ENCODE measurements at places on chromosomes 12 and 14.

DNA sequence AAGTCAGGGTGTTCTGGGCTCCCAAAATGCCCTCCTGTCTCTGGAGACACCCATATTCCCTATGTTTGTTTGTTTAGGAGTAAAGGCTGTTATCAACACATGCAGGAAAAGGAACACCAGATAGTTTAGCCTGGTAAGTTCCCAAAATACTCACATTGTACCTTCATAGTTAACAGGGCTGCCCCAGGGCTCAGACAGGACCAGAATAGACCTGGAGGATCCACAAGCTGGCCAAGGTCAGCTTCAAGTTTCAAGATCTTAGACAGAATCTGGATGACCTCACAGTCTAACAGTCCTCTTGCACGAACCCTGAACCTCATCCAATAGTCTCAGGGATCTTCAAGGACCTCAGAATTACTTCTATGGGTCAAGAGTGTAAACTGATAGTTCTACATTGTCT, 18.1 kb upstream of the HSP90B1 start:
- DNase-seq, result no peak

- DNase-seq, result no peak
These were observed 68.4 kb downstream of the PPM1H start for GRCh38 chr12:62866451-62867082.

DNA sequence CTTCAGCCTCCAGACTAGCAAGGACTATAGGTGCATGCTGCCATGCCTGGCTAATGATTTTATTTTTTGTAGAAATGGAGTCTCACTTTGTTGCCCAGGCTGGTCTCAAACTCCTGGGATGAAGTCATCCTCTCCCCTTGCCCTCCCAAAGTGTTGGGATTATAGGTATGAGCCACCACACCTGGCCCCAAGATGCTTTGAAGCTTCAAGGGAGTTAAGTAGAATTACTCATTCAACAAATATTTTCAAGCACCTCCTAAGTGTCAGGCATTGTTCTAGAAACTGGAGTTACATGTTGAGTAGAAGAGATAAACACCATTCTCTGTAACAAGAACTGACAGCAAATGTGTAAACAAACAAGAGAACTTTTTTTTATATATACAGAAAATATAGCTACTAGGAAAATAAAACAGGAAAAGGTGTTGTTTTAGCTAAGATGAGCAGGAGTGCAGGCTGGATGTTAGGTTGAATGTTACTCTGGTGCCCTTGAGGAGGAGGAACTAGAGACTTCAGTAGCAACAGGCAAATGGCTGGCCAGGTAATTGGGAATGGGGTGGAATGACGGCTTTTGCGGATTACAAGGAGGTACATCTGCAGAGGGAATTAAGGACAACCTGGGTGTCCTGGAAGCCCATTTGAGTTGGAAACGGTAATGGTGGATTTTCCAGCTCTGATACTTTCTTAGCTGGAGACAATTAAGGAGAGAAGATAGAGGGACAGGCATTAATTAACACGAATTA, 32.0 kb upstream of the CFAP54 start:
- no peak for DNase-seq

GRCh38 chr14:89674936-89675335, 257.9 kb upstream of the FOXN3 start:
- DNase-seq, result no peak

GRCh38 chr12:58489394-58489793, 430.9 kb downstream of the LRIG3 start:
- no peak for DNase-seq

DNA sequence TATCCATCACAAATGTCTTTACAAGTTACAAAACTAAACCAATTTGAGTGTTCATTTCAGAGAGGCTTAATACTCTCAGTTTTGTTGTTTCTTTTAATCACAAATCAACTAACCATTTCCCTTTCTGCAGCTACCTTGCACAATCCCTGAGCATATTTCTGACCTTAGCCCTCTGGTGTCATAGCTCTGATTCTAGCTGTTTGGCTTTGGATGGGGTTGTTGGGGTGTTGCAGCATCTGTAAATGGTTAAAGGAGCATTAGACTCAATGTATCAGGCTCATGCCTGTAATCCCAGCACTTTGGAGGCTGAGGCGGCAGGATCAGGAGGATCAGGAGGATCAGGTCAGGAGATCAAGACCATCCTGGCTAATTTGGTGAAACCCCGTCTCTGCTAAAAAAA, 461.4 kb downstream of the NRXN3 start:
- no peak for DNase-seq

GRCh38 chr12:52364901-52365489, 2.3 kb downstream of the KRT85 start:
- no peak for DNase-seq

DNA sequence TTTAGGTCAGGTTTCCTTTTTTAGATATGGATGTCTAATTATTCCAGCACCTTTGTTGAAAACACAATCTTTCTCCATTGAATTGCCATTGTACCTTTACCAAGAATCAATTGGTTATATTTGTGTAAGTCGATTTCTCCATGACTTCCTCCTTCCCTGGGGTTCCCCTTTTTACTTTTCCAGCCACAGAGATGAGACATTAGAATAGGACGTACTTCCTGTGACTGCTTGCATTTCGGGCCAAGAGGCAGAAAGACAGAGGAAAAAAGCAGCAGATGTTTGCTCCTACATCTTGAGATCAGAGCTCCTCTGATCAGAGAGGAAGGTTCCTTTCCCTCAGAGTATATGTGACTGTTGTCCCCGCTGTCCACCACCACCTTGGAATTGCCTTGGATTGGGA, 453.7 kb upstream of the RGS6 start:
- no peak for DNase-seq

- DNase-seq, result no peak
These were observed 56.9 kb downstream of the HSP90AA1 start for GRCh38 chr14:102029956-102030355.

DNA sequence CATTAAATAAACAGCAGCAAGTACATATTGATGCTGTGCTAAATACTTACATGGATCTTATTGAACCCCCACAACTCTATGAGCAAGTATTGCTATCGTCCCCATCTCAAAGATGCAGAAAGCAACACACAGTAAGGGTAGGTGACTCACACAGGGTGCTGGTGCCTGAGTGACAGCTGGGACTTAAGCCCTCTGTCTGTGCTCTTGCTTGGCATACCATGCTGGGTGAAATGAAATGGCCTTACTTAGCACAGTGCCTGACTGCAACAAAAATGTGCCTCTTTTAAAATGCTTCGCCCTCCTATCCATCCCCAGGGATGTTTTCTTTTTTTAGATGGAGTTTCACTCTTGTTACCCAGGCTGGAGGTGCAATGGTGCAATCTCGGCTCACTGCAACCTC, 788 bp downstream of the TEX52 start:
- no peak for DNase-seq

GRCh38 chr14:93759719-93760307, 28.5 kb downstream of the PRIMA1 start:
- DNase-seq, result no peak

- DNase-seq, result no peak
These were observed 21.3 kb downstream of the SLC6A15 start for GRCh38 chr12:84891106-84891838.
